ENCODE measurements at places on chromosomes 2 and 18.

DNA sequence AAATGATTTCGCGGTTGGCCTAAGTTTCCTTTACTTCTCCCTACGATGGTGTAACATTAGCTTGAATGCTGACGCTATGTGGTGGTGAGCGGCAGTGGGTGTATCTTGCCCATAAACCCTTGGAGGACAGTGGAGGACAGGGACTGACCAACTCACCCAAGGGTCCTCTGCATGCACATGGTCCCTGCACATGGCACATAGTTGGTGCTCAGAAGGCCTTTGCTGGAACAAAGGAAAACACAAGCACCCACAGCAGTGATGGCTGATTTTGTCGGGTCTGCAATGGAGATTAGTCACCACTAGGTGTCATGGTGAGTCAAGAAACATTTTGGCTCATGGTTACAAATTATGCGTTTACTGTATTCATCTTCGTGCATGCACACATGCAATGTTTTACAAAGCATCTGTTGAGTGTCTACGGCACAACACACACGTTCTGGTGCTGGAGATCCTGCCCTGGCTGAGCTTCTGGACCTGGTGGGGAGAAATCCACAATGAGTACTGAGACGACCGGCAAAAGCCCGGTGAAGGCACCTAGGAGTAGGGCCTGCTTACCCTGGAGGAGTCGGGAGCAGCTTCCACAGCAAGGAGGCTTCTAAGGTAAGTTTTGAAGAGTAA, 44.0 kb downstream of the PDCL3 start:
- DNase-seq: no peak

- DNase-seq: no peak
Observed at GRCh38 chr2:127419448-127420038, 1.3 kb downstream of the PROC start.

GRCh38 chr18:58113337-58113736, 69.3 kb downstream of the NEDD4L start:
- DNase-seq: no peak

- DNase-seq: no peak
Observed at GRCh38 chr2:74693213-74693612, 39.2 kb downstream of the SEMA4F start.

DNA sequence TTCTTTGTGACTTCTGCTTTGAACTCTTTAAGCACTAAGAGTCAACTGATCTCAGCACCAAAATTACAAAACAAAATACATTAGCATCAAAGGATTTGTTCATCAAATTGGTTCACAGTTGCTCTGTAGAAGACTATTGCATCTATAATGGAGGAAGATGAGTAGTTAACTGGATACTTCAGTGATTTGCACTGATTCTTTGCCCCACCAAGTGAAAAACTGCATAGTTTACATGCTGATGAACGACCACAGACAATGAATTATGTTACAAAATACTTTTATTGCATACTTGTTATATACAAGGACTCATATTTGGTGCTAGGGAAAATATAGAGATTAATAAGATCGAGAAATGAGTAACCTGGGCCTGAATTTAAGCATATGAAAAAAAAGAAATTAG, 107.2 kb downstream of the SCG2 start:
- no peak for DNase-seq

- DNase-seq: no peak
Observed at GRCh38 chr2:152031747-152032306, 67.0 kb downstream of the CACNB4 start.

- no peak for DNase-seq
Observed at GRCh38 chr2:218312267-218312756, 20.0 kb upstream of the TMBIM1 start.

GRCh38 chr18:12060182-12060870, 33.3 kb upstream of the ANKRD62 start:
- no peak for DNase-seq

DNA sequence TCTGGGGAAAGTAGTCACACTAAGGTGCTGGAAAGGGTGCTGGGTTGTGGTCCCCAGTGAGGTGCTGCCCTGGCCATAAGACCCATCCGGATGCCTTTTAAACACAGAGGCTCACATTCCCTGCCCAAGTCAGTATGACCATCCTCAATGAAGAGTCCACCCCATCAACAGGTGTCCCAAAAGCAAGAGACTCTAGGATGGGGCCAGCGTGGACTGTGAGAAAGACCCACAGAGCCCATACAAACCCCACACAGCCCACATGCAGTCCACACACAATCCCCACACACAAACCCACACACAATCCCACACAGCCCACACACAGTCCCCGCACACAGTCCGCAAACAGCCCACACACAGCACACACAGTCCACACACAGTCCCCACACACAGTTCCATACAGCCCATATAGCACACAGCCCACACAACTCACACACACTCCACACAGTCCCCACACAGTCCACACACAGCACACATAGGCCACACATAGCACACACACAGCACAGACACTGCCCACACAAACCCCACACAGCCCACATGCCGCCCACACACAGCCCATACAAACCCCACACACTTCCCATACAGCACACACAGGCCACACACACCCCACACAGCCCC, 241.4 kb upstream of the SALL3 start:
- no peak for DNase-seq

DNA sequence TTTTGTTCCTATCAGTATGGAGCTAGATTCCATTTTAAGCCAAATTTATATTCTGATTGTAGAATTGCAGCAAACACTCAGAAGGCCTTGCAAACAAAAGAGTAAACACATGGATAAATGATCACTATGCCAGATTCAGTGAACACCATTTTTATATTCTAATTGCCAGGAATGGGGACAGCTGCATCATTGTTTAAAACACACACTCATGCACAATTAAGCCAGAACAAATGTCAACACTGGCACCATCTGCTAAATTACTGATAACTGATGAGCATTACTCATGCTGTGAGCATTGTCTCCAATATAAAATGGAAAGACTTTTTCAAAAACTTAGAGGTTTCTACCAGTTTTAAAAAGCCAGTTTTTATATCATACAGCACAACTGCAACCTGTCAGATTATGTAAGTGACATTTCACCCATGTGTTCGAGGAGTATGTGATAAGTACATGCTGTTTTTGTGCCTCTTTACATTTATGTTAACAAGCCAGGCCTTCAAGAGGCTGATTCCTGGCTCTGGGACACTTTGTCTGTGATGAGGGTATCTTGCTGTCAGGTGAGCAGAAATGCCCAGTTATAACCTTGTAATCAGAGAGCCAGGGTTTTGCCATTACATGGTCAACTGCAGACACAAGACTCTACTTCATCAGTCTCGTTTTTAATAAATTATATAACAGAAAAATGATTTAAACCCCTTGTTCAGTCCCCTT, 4.4 kb upstream of the ST8SIA5 start:
- DNase-seq: no peak

DNA sequence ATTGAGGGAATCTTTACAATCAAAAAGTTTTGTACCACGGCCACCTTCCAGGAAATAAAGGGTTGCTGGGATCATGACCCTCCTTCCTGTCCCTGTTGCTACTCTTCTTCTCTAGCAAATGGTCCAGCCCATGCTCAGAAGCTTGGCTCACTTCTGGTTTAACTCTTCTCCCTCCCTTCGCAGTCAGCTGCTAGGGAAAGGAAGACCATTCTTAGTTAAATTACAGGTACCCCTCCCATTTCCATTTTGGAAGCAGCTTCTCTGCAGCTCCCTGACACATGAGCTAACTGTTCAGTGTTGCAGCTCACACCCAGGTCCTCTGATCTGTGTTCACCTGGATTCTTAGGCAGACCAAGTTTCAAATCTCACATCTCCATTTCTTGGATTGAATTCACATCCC, 100.3 kb downstream of the DOCK10 start:
- no peak for DNase-seq

- DNase-seq: no peak
Observed at GRCh38 chr2:45575881-45576280, 35.2 kb downstream of the SRBD1 start.

DNA sequence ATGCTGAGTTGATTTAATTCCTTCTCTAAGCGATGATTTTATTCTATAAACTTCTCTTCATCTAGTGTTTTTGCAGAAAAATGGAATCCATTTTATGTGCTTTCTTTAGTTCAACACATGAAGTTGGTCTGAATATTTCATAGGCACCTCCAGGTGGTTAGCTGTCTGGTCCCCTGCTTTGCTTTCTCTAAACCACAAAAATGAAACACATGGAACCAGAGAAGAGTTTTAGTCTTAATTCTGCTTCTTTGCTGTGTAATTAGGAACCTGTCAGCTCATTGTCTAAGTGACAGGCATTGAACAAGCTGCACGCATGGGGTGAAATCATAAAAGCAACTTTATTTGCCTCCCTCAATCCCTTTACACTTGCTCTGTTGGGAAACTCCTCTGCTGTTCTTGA, 150.4 kb downstream of the PIK3C3 start:
- no peak for DNase-seq

DNA sequence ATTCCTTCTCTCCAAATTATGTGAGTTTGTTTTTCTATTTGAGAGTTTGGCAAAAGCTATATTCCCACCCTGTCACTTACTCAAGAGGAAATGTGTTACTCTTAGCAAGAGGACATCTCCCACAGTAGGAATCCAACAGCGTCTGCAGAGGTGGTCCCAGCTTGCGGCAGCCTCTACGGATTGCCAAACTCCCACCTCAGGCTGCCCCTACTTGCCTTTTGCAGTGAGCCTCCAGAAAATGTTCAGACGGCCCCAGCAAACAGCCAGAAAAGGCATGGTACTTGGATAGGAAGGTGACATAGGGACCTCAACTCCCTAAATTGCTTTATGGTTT, 158.4 kb downstream of the SUCLG1 start:
- no peak for DNase-seq

DNA sequence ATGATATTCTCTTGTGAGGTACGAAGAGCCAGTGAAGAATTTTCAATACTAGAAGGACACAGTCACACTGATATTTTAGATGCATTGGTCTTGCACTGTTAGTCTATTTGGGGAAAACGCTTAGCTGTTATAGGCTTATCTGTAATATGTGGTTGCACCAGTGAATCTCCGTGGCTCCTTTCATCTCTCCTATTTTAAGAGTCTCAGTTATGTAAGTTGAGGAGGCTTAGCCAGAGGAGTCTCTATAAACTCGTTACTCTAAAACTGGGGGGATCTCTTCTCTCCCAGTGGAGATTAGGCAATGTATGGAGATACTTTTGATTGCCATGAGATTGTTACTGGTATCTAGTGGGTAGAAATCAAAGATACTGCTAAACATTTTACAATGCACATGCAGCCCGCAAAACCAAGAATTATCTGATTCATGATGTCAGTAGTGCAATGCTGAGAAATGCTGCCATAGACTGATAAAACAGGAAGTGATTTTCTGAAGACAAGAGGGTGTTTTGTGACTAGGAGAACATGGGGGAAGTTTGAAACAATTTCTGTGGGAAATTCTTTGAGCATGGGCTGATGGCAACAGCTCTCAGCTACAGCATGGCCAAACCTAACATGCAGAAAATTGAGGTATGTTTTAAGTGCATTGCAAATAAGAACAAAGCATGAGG, 339.1 kb downstream of the SOX11 start:
- DNase-seq: no peak

DNA sequence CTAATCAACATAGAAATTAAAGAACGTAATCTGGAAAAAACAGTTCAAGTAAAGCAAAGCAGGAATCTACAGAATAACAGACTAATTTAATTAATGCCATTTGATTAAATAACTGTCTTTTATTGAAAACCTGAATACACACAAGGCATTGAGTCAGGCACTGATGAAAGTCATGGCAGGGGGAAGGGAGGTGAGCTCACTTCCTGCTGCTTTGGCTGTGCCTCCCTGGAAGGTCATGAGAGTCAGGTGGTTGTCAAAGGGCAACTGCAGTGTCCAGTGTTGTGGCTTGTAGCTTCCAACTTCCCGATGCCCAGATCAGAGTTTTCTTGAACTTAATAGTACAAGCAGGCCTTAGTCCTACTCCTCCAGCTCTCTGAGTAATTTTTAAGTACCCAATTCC, 180.9 kb downstream of the PID1 start:
- DNase-seq: no peak

GRCh38 chr2:209322905-209323512, 100.8 kb upstream of the MAP2 start:
- no peak for DNase-seq

- DNase-seq: no peak
Observed at GRCh38 chr2:97716695-97717612, 3.6 kb downstream of the ZAP70 start.

DNA sequence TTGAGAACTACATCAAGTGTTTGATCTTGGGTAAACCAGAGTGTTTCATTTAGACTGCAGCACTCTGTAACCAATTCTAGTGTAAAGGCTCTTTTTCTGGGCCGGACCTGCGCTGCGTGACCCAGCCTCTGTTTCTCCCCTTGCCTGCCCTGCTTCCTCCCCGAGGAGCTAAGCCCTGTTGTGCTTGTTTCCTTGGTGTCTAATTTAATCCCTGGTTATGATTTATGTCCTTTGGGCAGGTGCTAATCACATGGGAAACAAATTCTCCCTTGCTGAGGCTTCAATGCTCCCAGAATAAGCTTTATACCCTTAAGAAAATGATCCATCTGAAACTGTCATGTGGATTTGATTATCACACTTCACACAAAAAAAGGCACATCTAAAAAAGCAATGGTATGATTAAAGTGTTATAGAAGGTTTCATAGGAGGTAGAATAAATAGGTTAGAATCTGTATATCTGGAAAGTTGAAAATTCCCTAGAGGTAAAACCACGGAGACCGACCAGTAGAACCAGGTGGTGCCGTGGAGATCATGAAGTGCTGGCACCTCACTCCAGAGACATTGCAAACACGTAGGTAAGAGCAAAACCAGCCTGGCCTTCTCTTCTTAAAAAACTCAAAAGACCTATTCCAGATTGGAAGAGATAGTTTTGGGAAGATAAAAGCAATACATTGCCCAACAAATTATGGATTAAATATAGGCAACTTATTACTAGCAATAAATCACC, 31.0 kb upstream of the SLC9A2 start:
- DNase-seq: no peak

GRCh38 chr2:115036818-115037217, 594.4 kb downstream of the DPP10 start:
- DNase-seq: no peak

- no peak for DNase-seq
Observed at GRCh38 chr2:150591496-150592285, 104.2 kb upstream of the RND3 start.

- no peak for DNase-seq
Observed at GRCh38 chr18:64379662-64380061, 230.8 kb upstream of the LINC00305 start.

DNA sequence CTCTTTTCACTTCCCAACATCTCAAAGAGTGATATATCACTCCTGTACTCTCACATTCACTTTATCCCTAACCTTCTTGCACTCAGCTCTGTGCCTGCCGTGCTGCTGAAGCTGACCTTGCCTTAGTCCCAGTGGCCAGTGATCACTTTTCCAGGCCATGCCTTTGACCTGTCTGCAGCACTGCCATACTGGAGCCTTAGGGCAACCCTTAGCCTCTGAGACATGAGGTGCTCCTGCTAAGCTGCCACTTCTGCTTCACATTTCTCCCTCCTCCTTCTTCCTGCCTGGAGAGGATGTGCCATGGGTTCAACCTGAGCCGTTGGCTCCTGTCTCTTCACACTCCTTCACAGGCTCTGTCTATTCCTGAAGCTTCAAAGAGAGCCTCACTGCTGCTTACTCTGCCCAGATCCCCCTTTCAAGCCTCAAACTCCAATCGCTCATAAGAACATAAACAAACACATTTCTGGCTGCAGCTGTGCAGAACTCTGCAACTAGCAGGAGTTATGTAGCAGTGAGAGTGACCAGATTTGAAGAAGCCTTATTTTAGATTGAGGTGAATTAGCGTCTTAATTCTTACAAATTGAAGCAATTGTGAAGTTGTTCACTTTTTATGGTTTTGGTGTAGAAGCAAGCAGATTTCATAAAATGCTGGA, 716.2 kb upstream of the FANCL start:
- no peak for DNase-seq
